ENCODE measurements at places on chromosomes 1 and 21.

- DNase-seq, result no peak
These were observed 25.2 kb downstream of the CHD1L start for GRCh38 chr1:147267711-147268110.

- DNase-seq, result peak; percentile 92
These were observed 22.7 kb downstream of the INAVA start for GRCh38 chr1:200917291-200917817.

GRCh38 chr1:119594376-119594775 is 53.7 kb downstream of the ZNF697 start:
- DNase-seq, result no peak

GRCh38 chr1:151968791-151969399 is 24.8 kb downstream of the S100A10 start:
- no peak for DNase-seq

- DNase-seq, result no peak
These were observed 9.7 kb downstream of the MACF1 start for GRCh38 chr1:39214021-39214713.

- no peak for DNase-seq
These were observed 1.9 kb downstream of the TMEM53 start for GRCh38 chr1:44672254-44672955.

DNA sequence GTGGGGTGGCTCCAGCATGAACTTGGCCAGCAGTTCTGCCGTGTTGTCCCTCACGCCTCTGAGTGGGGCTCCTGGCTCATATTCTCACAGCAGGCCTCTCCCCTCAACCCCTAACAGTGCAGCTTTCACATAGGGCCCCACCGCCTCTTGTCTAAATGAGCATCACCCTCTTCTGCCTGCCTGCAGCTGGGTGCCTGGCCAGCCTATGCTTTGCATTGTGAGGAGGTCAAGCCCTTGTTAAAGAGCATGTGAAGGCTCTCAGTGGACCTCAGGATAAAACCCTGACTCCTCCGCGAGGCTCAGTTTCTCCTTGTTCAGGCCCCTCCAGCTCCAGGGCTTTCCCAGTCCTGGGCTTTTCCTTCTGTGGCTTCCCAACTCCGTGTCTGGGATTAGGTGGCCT is 34.8 kb downstream of the CRYAA start:
- DNase-seq, result no peak

GRCh38 chr1:90708826-90709225 is 8.3 kb downstream of the BARHL2 start:
- no peak for DNase-seq

- peak; percentile 49 for DNase-seq
These were observed 70.8 kb upstream of the TENT5C start for GRCh38 chr1:117534995-117535467.

DNA sequence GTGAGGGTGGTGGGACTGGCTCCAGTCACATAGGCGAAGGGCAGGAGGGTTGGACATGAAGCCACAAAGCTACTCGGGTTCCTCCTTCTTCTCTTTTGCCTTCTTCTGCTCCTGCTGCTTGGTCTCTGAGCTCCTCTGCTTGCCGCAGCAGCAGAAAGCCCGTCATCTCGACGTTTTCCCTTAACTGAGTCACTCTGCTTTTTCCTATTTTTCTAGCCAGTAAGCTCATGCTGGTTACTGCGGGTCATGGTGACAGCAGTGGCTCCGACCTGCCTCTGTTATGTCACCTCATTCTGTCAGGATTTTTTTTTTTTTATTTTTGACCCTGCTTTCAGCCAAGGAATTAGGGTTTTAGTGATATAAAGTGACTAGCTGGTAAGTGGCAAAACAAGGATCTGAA is 2.6 kb upstream of the FMOD start:
- DNase-seq, result no peak

All from NCI-H1105 treated with DMSO at 0.1 percent for 48 hours (cell line).